ENCODE measurements at places on chromosomes 2 and 18.

DNA sequence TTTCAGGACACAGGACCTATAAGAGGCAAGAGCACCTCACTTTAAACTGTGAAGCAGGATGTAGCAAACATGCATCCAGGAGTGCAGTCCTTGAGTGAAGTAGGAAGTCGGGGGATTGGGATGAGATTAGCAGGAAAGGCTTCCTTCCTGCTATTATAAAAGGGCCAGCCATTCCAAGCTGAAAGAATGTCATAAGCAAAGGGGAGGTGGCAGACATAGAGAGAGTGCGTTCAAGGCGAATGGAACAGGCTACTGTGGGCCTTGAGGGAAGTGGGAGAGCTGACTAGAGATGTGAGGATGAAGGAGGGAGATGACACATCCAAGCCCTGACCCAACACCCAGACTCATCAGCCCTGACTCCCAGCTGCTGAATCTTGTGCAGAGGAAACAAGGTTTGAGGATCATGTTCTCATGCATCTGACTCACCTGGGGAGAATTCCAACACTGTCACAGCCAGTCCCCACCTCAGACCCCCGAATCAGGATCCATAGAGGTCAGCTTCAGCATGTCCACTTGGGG lies 63.9 kb downstream of the GYPC start:
- no peak for DNase-seq

DNA sequence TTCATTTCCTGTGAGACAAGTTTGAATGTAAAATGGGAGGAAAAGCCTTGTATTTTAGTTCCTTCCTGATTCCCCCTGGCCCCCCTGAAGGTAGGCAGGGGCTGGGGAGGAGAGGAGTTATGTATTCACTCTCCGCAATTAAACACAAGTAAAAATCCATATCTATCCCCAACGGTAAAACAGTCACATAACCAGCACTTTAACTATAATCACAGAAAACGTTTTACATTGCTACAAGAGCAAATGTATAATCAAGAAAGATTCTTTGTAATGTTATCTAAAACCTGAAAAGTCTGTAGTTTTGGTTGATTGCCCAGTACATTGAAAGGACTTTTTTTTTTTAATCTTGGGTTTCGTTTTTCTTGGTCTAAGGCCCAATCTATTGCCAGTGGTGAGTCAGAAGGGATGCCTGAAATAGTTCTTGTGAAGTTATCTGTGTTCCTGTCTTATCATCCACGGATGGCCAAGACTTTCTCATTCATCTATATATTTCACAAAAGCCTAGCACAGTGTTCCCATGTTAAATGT lies 34.5 kb upstream of the CCNYL1 start:
- DNase-seq = peak; percentile 83

DNA sequence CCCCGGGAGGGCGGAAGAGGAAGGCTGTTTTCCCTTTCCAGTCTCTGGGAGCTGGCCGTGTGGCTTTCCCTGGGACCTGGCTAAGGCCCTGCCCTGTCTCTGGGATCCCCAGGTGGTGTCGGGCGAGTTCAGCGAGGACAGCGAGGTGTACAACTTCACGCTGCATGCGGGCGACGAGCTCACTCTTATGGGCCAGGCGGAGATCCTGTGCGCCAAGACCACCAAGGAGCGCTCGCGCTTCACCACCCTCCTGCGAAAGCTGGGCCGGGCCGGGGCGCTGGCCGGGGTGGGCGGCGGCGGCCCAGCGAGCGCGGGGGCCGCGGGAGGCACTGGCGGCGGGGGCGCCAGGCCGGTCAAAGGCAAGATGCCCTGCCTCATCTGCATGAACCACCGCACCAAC lies 11.2 kb downstream of the GAREM2 start:
- DNase-seq = no peak

DNA sequence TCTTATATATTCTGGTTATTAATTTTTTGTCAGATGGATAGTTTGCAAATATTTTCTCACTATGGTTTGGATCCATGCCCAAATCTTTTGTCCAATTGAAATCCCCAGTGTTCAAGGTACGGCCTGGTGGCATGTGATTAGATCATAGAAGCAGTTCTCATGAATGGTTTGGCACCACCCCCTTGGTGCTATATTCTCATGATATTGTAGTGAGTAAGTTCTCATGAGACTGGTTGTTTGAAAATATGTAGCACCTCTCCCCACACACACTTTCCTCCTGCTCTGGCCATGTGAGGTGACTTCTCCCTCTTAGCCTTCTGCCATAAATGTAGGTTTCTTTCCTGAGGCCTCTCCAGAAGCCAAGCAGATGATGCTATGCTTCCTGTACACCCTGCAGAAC lies 107.7 kb upstream of the KYNU start:
- no peak for DNase-seq

DNA sequence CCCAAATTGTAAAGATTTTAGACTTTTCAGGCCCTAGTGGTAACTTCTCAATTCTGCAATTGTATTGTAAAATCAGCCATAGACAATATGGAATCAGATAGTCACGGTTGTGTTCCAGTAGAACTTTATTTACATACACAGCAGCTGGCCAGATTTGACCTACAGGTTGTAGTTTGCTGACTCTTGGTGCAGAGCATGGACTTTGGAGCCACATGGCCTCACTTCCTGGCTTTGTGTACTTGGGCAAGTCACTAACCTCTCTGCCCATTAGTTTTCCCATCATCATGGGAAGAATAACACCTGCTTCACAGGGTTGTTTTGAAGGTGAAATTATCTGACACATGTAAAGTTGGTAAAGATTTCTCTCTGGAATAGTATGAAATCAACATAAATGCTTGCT lies 147.6 kb downstream of the TMEM200C start:
- DNase-seq = no peak

DNA sequence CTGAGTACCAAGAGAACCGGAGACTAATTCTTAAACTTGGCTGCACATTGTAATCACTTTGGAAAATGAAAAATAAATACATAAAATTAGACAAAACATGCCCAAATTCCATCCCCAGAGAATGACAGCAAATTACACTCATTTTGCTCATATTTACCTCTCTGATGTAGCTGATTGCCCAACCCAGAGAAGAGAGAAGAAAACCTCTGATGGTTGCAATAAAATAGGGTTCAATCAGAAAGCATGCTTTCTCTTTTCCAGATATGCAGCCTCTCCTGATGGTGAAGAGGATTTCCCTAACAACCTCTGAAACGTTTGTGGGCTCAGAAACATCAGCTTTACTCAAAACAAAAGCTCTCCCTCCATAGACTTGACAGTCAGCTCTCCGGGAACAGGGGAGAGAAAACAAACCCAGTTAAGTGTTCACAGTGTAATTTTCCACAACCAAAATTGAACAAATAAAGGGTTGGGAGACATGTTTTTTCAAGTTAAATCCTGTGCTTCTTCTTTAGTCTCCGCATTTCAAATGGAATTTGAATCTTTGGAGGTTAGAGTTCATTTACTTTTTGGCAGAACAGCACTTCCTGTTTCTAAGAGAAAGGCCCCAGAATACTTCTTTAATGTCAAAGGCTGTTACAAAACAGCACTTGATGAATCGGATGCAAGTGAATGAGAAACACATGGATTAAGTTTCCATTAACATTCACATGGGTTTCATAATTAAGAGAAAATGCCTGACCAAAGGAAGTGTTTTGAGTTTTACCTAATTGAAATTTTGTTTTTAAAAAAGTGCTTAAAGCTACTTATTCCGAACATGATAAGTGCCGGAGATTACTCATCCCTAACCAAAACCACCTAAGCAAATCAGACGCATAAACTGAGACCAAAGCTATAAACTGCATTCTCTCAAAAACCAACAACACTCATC lies 570.1 kb upstream of the SYT4 start:
- peak; percentile 34 for DNase-seq

- no peak for DNase-seq
Measured at GRCh38 chr2:190090148-190090547, 27.6 kb upstream of the MSTN start.

GRCh38 chr2:239758279-239758877 lies 266.8 kb downstream of the NDUFA10 start:
- DNase-seq = peak; percentile 19

DNA sequence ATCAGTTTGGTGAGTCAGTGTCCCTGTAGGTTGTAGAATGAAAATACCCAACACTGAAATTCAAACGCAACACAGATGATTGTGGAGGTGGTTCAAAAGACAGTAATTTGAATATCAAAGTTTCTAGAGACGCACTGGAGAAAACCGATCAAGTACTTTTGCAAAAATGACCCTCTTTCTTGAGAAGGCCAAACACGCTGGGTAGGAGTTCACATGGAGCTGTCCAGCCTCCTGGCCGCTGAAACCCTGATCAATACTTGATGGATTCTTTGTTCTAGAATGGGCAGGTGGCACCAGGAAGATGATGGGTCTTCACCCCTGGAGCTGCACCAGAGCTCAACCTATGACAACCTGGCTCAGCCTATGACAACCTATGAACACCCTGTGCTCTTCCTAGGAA lies 39.7 kb upstream of the UBE2F start:
- DNase-seq = no peak

- DNase-seq = peak; percentile 89
Measured at GRCh38 chr2:127226520-127227263, 6.6 kb upstream of the CYP27C1 start.

- DNase-seq = peak; percentile 47
Measured at GRCh38 chr2:96801005-96801785, 14.9 kb upstream of the CNNM3 start.

DNA sequence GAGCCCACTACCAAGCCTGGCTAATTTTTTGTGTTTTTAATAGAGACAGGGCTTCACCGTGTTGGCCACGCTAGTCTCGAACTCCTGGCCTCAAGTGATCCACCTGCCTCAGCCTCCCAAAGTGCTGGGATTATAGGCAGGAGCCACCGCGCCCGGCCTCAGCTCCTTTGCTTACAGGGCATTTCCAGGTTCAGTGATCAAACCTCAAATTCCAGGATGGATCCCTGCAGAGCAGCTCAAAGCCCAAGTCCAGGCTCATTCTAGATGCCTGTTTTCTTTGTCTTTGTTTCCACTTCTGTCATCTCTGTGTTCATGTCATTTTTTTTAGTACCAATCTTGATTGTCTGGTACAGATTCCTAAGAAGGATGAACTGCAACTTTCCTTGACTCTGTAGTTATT lies 41.9 kb downstream of the TNFRSF11A start:
- no peak for DNase-seq

DNA sequence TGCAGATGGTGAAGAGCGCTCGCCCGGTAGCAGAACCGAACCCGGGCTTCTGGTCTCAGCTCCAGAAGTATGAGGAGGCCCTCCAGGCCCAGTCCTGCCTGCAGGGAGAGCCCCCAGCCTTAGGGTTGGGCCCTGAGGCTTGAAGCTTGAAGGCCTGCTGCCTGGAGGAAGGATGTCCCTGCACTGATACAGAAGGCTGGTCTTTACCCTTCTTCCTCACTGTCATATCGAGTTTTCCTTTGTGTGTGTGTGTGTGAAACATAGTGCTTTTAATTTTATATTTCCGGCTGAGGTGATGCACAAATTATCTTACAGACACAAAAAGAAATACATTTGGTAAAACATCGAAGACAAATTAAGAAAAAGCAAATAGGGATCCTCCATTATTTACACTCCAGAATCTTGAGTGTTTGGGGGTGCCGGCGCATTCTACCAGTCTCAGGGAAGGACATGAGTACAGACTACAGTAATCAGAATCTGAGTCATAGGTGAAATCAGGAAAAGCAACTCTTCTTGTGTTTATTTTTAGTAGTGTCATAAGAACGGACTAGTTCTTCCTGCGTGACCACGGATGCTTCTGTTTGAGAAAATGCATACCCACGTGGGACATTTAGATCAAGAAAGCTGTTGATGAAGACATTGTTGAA lies 1.3 kb downstream of the DUSP28 start:
- DNase-seq = peak; percentile 46

DNA sequence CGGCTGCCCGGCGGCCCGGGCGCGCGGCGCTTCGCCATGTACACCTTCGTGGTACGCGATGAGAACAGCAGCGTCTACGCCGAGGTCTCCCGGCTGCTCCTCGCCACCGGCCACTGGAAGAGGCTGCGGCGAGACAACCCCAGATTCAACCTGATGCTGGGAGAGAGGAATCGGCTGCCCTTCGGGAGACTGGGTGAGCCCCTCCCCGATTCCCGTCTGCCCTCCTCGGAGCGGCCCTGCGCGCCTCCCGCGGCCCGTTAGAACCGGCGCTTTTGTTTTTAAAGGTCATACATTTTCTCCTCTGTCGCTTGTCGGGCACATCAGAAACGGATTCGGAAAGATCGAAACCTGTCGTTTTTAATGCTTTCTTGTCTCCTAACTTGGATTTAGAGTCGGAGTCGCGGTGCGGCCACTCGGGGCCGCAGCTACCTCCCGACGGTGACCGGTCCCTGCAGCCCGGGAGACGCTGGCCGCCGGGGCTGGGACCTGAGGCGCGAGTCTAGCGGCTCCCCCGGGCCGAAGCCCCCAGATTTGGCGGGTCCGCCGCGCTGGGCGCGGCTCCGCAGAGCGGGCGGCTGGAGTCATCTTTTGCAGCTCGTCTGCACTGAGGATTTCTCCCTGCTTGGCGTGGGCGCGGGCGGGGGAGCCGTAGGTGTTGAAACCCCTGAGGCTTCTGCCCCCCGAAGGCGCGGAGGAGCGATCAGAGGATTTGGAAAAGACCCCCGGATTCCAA lies 519 bp downstream of the TTL start:
- peak; percentile 38 for DNase-seq

DNA sequence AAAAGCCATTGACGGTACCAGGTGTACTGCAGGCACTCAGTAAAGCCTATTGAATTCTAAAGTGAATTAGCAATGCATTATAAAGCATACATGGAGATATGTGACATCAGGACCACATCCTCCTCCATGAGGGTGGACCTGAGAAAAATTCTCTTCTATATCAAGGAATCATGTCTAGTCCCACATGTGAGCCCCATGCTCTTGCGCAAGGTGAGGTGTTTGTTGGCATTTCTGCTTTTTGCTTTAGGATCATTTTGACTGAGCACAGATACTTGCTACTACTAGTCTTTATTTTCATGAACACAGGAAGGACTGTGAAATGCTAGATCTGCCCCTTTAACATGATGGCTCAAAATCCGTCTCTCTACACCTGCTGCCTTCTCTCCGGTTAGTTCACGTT lies 183.9 kb downstream of the CD226 start:
- no peak for DNase-seq

DNA sequence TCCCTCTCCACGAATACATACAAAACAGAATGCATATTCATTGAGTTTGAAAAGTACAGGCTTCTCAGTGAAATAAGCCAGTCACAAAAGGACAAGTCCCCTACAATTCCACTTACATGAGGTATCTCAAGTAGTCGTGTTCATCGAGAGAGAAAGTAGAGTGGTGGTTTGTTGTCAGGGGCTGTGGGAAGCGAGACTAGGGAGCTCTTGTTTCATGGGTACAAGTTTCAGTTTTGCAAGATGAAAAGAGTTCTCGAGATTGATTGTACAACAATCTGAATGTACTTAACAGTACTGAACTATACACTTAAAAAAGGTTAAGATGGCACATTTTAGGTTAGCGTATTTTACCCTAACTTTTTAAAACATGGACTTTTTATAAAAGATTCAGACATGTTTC lies 71.5 kb upstream of the TTC39C start:
- DNase-seq = no peak

GRCh38 chr2:37987098-37987775 lies 62.1 kb downstream of the RMDN2 start:
- DNase-seq = no peak

DNA sequence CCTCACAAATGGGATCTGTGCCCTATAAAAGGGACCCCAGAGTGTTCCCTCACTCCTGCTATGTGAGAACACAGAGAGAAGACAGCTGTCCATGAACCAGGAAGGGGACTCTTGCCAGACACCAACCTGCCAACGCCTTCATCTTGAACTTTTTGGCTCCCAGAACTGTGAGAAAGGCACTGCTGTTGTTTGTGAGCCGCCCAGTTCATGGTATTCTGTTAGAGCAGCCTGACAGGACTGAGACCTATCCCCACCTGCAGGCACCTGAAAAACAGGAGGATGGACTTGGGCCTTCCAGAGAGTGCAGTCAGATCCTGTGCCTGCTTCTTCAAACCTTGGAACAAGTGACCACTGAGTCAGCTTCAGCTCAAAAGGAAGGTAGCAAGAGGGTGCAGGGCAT lies 51.4 kb downstream of the CRACDL start:
- no peak for DNase-seq
